BE2C (cell line): ENCODE measurements at places on chromosomes 16 and 17.

- DNase-seq, result no peak
Measured at GRCh38 chr17:76136276-76137000, 4.6 kb downstream of the FOXJ1 start.

- DNase-seq, result no peak
Measured at GRCh38 chr16:68790130-68790761, 53.1 kb upstream of the TANGO6 start.

DNA sequence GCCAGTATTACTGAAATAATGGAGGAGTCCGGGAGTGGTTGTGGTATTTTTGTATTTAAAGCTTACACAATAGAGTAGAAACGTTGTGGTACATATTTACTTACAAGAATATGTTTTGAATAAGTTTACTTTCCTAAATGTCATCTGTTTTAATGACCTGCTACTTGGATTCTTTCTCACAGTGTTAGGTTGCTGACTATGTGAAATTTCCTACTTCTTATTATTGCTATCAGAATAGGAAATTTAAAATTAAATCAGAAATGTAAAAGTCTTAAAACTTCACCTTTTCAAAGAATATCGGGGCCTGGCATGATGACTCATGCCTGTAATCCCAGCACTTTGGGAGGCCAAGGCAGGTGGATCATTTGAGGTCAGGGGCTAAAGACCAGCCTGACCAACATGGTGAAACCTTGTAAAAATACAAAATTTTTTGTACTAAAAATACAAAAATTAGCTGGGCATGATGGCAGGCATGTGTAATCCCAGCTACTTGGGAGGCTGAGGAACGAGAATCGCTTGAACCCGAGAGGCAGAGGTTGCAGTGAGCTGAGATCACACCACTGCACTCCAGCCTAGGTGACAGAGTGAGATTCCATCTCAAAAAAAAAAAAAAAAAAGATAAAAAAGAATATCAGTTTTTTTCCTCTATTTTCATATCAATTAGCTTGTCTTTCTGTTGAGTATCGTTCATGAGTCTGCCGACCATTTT, 77.8 kb downstream of the VMP1 start:
- no peak for DNase-seq

DNA sequence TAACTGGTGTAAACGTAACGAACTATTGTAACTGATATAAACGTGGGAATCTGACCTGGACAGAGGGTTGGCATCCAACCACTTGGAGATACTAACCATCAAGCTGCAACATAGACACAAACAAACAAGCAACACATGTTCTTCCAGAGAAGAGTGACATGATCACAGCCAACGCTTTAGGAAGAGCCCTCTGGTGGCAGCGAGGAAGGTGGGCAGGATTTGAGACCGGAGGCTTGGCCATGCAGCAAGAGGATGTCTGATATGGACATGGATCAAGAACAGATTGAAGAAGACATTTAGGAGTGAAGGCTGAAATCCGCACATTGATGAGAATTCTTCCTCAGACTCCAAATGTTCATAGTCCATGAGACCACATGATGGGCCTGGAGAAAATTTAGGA, 40.3 kb upstream of the TNRC6A start:
- peak; percentile 59 for DNase-seq

- DNase-seq, result no peak
Measured at GRCh38 chr16:12426122-12426521, 377.6 kb downstream of the CPPED1 start.

- DNase-seq, result no peak
Measured at GRCh38 chr17:37043201-37043600, 94.4 kb downstream of the AATF start.

DNA sequence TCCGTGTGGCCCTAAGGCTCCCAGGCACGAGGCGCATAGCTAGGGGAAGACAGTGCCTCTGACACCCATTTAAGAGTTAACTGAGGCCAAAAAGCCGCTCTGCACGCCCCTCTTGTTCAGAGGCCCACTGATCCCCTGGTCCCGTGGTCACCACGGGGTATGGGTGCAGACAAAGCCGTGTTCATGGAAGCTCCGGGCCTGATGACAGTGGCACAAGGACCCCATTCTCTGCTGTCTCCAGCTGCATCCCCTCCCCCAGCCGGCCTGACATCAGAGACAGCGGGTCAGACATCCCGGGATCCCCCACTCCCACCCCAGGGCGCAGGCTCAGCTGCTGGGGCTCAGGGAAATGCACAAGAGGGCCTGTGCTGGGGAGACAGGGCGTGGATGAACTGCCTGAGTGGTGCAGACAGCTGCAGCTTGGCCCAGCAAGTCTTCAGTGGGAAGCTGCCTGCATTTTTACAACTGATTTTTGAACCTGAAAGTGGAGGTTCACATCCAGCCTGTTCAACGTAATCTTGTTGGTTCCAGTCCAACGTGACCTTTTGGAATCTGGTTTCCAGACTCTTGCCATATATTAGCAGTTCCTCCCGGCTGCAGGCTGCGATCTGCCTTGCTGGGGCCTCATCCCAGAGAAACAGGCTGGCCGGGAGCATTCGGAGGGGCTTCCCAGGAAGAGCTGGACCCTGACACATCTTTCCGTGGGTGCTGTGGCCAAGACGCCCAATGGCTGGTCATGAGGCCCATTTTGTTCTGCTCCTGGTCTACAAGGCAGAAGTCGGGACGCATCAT, 9.7 kb upstream of the BAHCC1 start:
- DNase-seq, result no peak

DNA sequence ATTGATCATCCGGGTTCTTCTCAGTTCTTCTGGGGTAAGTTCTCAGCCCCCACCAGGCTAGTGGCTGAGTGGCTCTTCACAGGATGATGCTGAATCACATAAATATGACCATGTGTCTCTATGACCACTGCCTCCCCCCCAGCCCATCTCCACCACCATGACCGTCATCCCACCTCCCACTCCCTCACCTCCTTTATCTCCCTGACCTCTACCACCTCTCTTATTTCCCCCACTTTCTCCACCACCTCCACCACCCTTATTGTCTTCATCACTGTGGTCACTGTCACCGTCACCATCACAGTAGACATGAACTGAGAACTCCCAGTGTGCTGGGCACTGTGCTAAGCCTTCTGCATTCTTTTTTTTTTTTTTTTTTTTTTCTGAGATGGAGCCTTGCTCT, 32.5 kb downstream of the RGS9 start:
- DNase-seq, result no peak

- DNase-seq, result no peak
Measured at GRCh38 chr16:20814784-20815183, 8.5 kb downstream of the REXO5 start.

DNA sequence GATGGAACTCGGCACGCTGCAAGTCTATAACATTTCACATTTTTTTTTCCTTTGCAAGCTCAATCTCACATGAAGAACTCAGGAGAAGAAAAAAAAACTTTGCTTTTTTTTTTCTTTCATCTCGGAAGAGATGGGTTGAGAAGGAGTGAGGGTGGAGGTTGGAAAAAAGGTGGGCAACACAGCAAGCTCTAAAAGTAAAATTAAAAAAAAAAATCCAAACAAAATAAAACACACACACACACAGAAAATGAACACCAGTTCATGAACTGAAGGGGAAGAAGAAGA, 2.5 kb downstream of the MAF start:
- DNase-seq, result no peak

- DNase-seq, result peak; percentile 31
Measured at GRCh38 chr16:11020792-11021551, 76.6 kb downstream of the CLEC16A start.

GRCh38 chr17:30422171-30422570, 43.4 kb downstream of the CPD start:
- no peak for DNase-seq

DNA sequence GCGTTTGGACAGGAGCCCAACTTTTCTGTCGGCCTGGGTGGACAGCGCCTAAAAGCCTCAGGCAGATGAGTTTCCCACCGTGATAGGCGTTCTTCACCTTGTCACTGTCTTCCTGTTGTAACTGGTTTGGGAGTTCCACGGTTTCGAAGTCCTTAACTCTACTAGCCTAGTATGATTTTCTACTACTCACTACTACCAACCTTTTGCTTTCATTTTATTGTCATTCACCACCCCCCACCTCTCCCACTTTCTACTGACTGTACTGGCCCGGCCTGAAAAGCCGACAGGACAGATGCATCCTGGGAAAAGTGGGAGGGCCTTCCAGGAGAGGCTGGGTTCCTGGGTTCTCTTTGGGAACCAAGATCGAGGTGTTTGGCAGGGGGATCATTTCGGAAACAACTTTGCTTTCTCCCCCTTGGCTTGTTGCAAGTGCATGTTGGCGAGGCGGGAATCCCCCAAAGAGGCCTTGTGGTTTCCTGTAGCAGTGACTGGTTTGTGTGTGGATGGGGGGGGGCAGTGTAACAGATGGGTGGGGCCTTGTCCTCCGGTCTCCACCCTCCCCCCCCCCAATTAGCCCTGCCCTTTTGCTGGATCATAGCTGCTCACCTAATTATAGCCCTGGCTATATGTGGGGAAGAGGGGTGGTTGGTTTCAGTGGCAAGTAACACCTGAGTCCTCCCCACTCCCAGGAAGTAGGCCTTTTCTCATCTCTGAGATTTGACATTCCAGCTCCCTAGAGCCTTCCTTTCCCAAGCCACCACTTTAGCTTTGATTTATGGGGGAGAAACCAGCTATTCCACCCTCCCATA, 1.4 kb downstream of the EIF5A start:
- peak; percentile 61 for DNase-seq

DNA sequence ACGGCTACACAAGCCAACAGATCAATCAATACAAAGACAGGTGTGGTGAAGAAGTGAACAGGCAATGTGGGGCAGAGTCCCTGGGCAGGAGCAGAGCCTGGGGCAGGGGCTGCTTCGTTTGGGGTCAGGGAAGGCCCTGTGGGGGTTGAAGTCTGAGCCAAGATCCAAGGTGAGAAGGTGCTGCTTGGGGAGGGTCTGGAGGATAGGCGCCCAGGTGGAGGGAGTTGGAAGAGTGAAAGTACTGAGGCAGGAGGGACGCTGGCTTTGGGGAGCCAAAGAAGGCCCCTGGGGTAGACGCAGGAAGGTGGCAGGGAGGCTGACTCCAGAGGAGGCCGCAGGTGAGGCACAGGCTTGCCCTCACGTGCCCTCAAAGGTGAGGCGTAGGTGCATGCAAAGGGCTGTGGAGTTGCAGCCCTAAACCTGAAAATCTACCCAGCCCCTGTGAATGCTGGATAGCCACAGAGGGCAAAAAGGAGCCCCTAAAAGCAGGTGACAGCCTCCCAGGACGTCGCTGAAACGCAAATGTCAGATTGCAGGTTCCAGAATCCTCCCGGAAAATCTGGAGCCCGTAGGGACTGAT, 33.3 kb downstream of the WFDC1 start:
- DNase-seq, result no peak

DNA sequence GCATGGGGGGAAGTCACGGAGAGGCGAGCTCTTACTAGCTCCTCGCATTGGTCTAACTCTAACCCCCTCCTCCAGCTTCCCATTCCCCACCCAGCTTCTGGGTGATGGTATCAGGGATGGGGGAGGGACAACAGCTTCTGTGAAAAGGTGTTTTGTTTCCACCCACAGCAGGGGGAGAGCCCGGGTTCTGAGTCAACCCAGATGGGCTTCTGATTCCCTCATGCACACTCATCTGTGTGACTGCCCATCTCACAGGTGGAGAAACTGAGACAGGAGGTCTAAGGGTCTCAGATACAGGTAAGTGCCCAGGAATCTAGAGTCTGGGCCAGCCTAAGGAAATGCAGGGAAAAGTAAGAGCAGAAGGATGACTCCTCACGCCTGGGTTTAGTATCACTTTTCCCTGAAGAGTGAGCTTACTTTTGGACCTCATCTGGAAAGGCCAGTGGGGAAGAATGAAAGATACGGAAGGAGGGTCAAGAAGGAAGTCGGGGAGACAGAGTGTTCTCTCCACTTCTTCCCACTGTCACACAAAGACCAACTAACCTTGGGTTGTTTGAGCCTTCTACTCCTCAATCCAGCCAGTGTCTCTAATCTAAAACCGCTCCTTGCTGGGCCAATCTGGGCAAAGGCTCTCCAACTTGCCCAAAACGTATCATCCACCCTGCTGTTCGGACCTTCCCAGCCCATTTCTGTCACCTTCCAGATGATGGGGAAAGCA, 3.1 kb upstream of the TLCD2 start:
- no peak for DNase-seq

DNA sequence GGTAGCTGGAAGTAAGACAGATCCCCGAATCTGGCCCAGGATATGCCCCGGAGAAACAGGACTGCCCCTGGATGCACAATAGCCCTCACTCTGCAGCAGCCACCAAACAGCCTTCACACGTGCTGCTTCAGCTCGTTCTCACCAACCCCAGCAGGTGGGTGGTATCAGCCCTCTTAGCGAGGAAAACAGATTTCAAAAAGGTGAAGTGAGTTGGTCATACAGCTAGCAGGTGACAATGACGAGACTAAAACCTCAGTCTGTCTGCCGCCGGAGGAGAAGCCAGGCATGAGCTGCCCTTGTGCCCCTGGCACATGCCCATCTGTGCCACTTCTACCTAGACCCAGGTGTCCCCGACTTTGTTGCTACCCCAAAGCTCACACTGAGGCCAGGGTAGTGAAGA, 92.4 kb downstream of the YPEL2 start:
- DNase-seq, result no peak

DNA sequence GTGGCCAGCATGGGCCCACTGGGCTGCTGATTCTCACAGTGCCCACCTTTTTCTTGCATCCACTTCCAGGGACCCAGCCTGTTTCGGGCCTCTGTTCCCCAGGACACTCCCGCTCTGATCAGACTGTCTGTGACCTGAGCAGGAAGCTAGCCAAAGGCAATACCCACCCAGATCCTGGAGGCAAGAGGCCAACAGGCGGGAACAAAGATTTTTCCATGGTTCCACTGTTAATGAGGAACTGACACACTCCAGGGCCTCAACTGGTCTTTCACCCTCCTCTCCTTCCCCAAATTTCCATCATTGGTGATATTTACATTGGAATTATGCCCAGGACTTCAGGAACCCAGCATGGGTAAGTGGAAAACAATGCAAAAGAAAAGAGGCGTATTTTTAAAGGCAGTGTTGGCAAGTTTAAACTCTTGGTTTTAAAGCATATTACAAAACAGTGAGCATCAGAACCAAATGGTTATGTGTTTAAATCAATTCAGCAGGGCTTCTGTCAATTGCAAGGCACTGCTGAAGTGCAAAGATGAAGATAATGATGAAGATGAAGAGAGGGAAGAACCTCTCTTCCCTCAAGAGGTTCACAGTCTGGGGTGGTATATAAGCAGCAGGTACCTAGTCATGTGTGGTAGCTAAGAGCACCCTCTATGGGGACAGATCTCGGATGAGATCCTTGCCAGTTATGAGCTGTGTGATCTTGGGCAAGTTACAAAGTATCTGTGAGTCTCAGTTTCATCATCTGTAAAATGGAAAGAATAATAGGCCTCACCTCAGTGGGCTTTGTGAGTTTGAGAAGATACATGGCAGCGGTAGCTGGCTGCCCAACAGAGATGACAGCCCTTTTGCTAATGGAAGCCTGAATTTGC, 14.4 kb upstream of the ATP2A3 start:
- DNase-seq, result no peak
